Hepatic stellate cell (primary cell): ENCODE measurements at places on chromosomes 6 and 20.

DNA sequence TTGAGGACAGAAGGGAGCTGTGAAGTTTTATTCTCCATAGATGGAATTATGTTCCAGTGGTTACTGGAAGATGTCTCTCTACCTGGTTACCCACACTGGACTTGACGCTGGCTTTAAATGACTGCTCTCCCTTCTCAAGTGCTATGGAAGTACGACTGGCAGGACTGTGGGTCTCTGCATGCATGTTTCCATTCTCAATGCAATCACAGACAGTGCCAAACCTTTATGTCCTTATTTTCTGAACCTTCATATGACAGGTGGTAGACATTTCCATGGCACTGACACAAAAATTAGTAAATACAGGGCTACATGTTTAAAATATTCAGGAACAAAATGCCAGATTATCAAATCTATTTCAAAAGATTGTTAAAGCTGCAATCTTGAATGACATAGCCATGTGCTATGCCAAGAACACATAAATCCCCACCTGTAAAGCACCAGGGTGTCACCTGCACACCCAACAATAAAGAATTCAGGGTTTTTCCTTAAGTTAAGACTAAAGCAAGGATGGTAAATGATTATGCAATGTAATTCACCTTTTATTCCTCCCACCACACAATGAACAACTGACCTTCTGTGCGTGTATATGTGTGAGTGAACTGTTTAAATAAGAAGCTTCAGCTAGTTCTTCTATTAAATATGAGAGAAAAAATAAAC is 153.3 kb upstream of the ENPP5 start:
- no peak for DNase-seq

DNA sequence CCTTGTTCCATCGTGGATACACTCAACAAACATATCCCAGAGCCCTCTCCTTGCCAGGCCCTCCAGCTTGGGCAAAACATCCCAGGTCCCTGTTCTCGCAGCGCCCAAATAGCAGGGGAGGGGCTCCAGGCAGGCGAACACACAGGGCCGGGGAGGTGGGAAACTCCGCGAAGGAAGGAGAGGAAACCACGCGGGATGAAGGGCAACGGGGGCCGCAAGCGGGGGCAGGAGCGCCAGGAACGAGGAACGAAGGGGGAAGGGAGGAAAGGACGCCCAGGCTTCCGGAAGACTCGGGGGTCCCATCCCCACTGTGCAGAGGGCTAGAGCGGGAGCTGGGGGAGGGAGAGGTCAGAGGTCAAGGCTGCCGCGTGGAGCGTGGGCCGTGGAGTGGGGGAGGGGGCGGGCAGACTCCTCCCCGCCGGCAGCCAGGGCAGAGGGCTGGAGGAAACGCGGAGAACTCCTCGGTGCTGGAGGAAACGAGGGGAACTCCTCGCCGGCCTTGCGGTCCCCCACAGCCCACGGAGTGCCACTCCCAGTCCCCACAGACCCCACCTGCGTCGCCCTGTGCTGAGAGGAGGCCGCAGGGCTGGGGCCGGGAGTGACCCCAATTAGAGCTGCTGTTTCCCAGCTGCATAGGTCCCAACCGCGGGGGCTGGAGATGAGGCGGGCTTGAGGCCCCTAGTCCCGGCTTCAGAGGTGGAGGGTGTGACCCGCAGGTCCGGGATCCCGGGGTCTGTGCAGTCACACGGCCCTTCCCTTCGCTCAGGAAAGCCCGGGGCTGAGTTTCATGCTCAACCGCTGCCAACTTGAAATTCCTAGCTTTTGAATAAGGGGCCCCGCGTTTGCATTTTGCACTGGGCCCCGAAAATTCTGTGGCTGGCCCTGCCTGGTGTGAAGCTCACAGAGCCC is 1.2 kb upstream of the RBM38 start:
- no peak for DNase-seq

GRCh38 chr6:21331235-21331634 is 262.3 kb upstream of the SOX4 start:
- DNase-seq, result no peak

GRCh38 chr6:128882560-128882959 is 378 bp upstream of the LAMA2 start:
- DNase-seq, result no peak

DNA sequence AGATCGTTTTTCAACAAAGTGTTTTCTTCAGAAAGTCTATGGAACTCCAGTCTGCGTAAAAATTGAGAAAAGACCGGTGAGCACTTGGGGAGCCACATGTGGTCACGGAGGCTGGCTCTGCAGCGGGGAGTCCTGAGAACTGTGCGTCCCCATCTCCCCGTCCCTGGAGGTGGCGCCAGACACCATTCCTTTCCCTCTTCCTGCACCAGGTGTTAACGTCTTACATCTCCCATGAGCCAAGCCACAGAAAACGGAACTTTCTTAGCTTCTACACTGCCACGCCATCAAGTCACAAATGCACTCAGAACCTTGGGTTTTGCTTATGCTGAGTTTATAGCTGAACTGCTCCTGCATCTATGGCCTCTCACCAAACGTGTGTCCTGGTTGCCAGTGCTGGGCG is 62.6 kb downstream of the GINS1 start:
- no peak for DNase-seq

DNA sequence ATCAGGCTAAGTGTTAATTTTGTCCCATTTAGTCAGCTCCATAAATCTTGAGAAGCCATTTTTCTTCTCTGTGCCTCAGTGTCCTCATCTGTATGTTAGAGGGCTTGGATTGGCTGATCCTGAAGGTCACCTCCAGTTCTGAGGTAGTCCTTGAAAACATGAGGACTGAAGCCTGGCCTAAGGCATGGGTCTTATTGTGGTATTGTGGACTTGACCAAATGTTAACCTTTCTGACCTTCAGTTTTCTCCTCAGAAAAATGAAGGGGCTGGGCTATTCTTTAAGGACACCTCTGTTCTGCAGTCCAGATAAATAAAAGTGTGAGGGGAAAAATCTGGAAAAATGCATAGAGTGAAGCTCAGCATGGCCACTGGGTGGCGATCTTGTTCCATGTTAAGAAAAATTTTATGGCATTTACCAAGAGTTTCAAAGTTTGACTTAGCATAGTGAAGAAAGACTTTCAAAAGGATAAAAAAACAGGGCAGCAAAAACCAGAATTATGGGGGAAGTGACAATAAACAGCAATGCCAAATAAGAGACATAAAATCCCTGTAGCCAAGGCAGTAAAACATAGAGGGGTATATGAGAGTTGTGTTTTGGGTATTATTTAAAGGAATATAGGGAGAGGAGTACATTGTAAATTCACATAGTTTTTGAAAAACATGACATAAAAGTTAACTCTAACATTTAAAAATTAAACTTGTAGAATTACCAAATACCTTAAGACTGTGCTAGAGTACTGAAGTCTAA is 13.2 kb upstream of the TFB1M start:
- DNase-seq, result no peak

DNA sequence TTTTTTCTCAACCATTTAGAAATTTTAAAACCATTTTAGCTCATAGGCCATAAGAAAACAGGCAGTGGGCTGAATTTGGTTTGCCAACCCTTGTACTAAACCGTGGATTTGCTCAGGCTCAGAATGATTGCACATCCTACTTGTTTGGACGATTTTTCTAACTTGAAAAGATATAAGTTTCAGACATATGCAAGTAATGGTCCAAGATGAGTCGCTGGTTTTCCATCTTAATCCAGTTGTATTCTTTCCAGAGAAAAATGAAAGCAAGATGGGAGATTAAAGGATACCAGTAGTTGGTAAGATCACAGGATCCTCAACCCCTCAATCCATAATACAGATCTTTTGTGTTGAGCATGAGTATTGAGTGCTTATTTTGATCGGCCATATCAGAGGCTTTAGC is 250.9 kb downstream of the TINAG start:
- no peak for DNase-seq

DNA sequence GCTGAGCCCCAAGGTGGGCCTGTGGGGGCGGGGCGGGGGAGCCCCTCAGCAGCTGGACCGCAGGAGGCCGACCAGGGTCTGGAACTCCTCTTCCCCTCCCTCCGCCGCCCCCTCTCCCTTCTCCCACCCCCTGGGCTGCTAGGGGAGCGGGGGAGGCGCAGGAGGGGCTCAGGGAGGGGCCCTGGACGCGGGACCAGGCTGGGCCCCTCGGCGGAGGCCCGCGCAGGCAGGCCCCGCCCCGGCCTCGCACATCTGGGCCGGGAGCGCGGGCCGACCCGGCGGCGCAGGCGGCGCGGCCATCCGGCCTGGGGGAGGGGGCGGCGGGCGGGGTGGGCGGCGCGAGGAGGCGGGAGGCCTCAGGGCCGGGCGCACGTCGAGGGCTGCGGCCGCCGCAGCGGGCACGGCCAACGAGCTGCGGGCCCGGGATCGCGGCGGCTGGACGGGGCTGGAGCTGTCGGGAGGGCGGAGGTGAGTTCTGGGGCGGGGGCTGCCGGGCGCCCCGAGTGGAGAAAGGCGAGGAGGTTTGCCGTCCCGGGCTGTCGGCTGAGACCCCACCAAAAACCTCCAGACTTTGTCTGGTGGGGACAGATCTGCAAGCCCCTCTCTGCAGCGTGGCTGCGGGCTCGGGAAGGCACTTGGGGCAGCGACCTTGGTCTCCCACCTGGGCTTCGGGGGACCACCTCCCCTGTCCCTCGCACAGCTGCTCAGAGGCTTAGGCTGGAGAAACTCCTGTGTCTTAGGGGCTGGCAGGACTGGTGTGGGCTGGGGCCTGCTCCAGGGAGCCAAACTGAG is at the start of gene HSPA12B:
TSS of gene HSPA12B (plus strand) at position 359 of the 792 bp plus-strand sequence. CDS start 5,990 bp downstream, outside the sequence.
- DNase-seq, result no peak

GRCh38 chr6:10582774-10583508 is 61.8 kb downstream of the GCNT2 start:
- DNase-seq, result no peak
